Anterior cingulate cortex (tissue), 58 donors: ENCODE measurements at places on chromosomes 5 and 9.

DNA sequence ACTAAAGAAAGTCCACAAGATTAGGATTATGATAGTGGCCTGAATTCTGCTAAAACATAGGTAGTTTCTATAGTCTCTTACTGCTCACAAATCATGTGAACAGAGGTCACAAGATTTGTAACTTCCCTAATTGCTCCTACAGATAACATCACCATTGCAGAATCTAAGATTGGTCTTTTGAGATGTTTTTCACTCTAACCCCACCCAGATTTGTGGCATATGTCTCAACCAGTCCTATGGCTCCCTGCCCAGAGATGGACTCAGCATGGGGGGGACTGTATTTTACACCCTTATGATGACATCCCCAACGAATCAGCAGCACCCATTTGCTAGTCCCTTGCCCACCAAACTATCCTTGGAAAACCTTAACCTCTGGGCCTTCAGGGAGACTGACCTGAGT is 1046.2 kb downstream of the CDH12 start:
- DNase-seq = no peak

DNA sequence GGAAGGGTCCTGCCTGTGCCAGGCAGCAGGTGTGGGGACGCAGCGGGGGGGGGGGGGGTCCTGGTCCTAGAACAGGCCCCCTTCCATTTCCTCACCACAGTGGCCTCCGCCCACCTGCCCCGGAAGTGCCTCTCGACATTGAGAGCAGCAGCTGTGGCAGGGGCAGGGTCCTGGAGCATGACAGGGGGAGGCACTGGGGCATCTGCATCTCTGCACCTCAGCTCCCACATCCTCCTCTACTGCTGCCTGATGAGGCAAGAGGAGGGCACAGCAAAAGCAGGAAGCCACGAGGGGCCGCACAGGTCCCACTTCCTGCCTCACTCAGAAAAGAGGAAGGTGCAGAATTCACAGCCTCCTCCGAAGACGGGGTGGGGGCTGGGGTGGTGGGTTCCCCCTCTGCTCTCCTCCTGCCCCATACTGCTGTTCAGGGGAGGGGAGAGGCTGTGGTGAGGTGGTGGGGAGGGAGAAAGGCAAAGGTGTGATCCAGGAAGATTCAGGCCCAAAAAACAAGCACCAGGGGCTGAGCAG is 14.8 kb downstream of the AKNA start:
- no peak for DNase-seq

DNA sequence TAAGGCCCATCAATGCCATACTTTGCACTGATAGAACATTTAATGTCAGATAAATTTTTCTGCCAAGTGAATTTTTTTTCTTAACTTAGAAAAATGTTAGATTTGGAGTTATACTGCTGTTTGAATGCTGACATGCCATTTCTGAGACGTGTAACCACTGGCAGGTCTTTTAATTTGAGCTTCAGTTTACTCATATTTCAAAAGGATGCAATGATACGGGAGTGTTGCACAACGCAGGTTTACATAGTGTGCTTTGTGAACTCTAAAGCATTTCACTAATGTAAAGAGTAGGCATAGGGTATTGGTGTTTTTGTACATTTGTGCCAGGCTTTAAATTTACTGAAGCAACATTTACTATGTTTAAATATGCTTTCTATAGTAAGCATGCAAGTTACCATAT is 4.2 kb downstream of the ZBTB43 start:
- no peak for DNase-seq

- DNase-seq = no peak
Measured at GRCh38 chr9:130939405-130940026, 469 bp upstream of the FIBCD1 start.

DNA sequence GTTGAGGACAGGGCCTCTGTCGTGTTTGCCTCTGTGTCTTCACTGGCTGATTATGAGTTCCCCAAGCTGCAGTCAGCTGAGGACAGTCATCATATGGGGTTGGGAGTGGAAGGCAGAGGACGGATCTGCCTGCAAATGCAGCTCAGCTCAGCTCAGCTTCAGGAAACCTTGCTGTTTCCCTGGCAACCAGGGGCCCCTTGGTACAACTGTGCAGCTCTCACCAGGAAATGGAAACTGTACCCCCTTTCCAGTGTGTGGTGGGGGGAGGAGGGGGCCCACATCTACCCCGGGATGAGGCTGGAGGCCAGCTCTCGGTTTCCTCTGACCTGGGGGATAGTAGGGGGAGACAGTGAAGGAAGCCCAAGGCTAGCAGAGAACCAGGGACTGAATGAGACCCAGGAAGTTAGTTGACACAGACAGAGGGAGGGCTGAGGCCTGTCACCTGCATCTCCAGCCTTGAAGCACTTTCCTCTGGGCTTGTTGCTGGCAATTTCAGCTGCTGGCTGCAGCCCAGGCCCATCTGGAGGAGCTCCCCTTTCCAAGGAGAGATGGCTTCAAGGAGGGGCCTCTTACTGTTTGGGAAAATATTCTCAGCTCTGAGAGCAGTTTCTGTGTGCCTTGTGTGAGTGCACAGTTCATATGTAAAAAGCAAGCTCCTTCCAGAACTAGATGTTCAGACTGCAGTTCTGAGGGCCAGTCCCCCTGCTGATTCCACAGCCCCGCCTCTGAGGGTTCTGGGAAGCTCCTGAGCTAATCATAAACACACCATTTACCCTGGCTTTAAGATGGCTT is 6.9 kb downstream of the ANXA6 start:
- DNase-seq = peak; percentile 17

DNA sequence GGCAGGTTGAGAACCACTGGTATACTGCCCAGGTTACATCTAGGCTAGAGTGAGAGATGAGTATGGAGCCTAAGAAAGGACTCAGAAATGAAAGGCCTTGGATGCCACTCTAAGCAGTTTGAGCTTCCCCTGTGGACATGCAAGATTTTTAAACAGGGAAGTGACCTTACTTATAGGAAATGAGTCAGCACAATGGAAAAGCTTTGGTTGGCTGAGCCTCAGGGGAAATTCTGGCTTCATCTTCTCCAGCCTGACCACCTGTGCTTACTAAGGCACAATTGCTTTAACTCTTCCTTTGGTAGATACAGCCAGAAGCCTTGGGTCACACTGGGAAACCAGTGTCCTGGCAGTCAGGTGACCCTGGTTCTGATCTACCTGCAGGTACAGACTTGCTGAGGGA is 380.2 kb upstream of the ZNF462 start:
- DNase-seq = no peak

DNA sequence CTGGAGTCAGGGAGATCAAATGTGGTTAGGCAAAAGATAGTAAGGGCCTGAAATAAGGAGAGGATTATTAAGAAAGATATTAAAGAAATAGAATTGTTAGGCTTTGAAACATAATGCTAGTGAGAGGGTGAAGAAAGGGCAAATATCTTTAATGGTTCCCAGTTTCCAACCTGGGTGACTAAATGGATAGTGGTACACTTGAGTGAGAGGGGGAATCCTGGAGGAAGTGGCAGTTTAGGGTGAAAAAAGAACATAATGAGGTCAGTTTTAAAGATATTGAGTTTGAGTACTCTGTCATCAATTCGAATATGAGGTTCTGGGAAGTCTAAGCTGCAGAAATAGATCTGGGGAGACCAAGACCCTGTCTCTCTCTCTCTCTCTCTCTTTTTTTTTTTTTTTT is 18.9 kb downstream of the DNAI1 start:
- DNase-seq = no peak
